ENCODE measurements at places on chromosomes 16 and 17. TPM values are rescaled to one million over a fixed set of nuclear protein-coding genes. Genes with fewer than 3 reads are reported as not detected.
A peak's percentile ranks its signal among the peaks of the same experiment; 100 is the strongest.

ARHGAP44 gene
- 3.0 TPM for total RNA-seq

TBC1D3K gene
- total RNA-seq: not detected

SLFN13 gene
- total RNA-seq: 5.1 TPM

KRT40 gene
- total RNA-seq: not detected

BIRC5 gene
- total RNA-seq: 0.87 TPM

DNA sequence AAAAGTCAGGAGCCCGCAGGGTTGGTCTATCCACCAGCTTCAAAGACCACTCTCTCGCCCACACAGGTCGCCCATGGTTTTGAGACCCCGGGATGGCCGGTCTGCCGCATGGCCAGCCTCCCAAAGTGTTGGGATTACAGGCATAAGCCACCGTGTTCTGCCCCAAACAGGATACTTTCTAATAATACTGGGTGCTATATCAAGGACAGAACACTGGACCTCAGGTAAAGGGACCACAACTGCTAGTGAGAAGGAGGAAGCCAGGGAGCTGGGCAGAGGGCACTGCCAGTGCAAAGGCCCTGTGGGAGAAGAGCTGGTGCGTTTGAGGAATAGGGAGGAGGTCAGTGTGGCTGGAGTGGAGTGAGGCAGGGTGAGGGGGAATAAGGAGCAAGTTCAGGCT, 34.1 kb downstream of the IL21R start:
- no peak overlapping the region for H3K27ac ChIP-seq
- no peak overlapping the region for H3K4me3 ChIP-seq
- H3K27me3 ChIP-seq: no peaks in the 10 kb centered on the region
- no peaks in the 10 kb centered on the region for H3K36me3 ChIP-seq
- H3K4me1 ChIP-seq: no peaks in the 10 kb centered on the region

GRCh38 chr17:39543664-39544063, 64.1 kb downstream of the NEUROD2 start:
- no peak for DNase-seq
- no peak overlapping the region for H3K27ac ChIP-seq
- no peak overlapping the region for H3K4me3 ChIP-seq
- H3K4me1 ChIP-seq: no peaks in the 10 kb centered on the region
- H3K27me3 ChIP-seq: no peaks in the 10 kb centered on the region

DNA sequence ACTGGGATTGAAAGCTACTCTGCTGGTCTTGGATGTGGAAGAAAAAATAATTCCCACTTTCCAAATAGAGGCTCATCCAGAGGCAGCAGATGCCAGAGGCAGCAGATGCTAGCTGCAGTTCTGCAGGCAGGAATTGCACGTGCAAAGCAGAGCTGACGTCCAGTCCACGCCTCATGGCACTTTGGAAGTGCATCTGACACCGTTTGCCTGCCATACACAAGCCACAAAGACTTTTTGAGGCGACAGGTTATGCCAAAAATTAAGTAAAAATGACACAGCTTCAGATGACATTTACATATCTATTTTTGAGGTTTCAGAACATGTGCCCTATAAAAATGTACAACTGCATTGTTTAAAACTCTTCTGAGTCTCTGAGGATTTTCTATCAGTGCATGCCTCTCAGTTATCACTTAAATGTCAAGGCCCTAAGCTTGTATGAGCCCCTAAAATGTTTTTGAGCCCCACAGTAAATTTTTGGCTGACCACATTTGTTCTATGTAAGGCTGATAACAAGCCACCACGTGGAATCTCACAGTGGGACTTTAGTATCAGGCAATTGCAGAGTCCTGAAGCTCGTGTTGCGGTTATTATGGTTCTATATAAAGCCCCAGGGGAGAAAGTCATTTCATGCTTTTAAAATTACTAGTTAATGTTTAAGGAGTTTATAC, 239.2 kb downstream of the PRKCA start:
- DNase-seq: no peak
- H3K27me3 ChIP-seq: no peaks in the 10 kb centered on the region
- no peaks in the 10 kb centered on the region for H3K36me3 ChIP-seq

GRCh38 chr16:30980023-30980371, 5.0 kb upstream of the HSD3B7 start:
- no peak for DNase-seq
- H3K36me3 ChIP-seq: no peaks in the 10 kb centered on the region
- no peak overlapping the region for H3K27ac ChIP-seq

- no peak overlapping the region for H3K27ac ChIP-seq
- no peak for DNase-seq
These were observed 1.7 kb downstream of the KCNJ12 start for GRCh38 chr17:21377705-21378396.

- H3K4me1 ChIP-seq: no peaks in the 10 kb centered on the region
- no peak overlapping the region for H3K27ac ChIP-seq
- DNase-seq: no peak
- no peaks in the 10 kb centered on the region for H3K36me3 ChIP-seq
These were observed 163.7 kb downstream of the MSI2 start for GRCh38 chr17:57419940-57420550.

GRCh38 chr17:12867726-12868125, 78.4 kb downstream of the ARHGAP44 start:
- H3K4me1 ChIP-seq: no peaks in the 10 kb centered on the region
- H3K27me3 ChIP-seq: no peaks in the 10 kb centered on the region
- DNase-seq: no peak
- no peak overlapping the region for H3K4me3 ChIP-seq
- H3K27ac ChIP-seq: no peak overlapping the region

GRCh38 chr17:13584701-13585080, 17.0 kb downstream of the HS3ST3A1 start:
- no peaks in the 10 kb centered on the region for H3K4me1 ChIP-seq
- DNase-seq: no peak
- no peaks in the 10 kb centered on the region for H3K36me3 ChIP-seq

- no peaks in the 10 kb centered on the region for H3K4me1 ChIP-seq
- H3K27me3 ChIP-seq: no peaks in the 10 kb centered on the region
- H3K4me3 ChIP-seq: no peak overlapping the region
- DNase-seq: no peak
- no peaks in the 10 kb centered on the region for H3K36me3 ChIP-seq
- no peak overlapping the region for H3K27ac ChIP-seq
These were observed 89.0 kb downstream of the SHISA6 start for GRCh38 chr17:11330006-11330405.

- no peaks in the 10 kb centered on the region for H3K36me3 ChIP-seq
- peak overlapping the region; percentile 84 for H3K27ac ChIP-seq
- H3K27me3 ChIP-seq: no peaks in the 10 kb centered on the region
These were observed 14.5 kb upstream of the TNRC6C start for GRCh38 chr17:77943971-77944370.

- peak overlapping the region; percentile 79 for H3K4me3 ChIP-seq
- peaks cover 40% of the 10 kb centered on the region for H3K36me3 ChIP-seq
- no peak overlapping the region for H3K27ac ChIP-seq
- H3K27me3 ChIP-seq: no peaks in the 10 kb centered on the region
- peaks cover 42% of the 10 kb centered on the region for H3K4me1 ChIP-seq
These were observed 845 bp upstream of the NAT9 start for GRCh38 chr17:74776990-74777389.
